Testis (tissue), 5 donors: ENCODE measurements at places on chromosomes 11 and 22.

DNA sequence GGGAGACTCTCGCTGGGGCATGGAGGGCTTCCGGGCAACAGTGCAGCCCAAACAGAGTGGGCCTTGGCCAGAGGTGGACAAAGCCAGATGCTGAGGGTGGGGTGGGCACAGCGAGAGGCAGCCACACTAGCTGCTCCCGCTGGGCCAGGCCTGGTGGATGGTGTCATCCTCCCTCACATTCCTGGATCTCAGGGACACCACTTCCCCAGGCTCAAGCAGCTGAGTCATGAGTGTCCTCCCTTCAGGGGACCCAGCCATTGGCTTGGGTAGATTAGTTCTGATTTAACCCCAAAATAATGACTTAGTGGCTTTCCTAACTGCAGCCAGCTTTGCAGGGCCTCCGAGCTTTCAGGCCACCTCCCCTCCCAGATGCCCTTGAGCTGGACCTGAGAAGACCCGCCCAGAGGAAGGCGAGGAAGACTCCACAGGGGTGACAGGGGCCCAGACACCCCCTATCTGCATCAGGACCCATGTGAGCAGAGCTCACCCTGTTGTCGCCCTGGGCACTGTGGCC is 25.9 kb upstream of the WNT7B start:
- no peak for DNase-seq

- no peak for DNase-seq
These were observed 56.4 kb downstream of the SGSM3 start for GRCh38 chr22:40426594-40427333.

GRCh38 chr22:39471381-39472141 is 14.7 kb downstream of the MGAT3 start:
- no peak for DNase-seq

DNA sequence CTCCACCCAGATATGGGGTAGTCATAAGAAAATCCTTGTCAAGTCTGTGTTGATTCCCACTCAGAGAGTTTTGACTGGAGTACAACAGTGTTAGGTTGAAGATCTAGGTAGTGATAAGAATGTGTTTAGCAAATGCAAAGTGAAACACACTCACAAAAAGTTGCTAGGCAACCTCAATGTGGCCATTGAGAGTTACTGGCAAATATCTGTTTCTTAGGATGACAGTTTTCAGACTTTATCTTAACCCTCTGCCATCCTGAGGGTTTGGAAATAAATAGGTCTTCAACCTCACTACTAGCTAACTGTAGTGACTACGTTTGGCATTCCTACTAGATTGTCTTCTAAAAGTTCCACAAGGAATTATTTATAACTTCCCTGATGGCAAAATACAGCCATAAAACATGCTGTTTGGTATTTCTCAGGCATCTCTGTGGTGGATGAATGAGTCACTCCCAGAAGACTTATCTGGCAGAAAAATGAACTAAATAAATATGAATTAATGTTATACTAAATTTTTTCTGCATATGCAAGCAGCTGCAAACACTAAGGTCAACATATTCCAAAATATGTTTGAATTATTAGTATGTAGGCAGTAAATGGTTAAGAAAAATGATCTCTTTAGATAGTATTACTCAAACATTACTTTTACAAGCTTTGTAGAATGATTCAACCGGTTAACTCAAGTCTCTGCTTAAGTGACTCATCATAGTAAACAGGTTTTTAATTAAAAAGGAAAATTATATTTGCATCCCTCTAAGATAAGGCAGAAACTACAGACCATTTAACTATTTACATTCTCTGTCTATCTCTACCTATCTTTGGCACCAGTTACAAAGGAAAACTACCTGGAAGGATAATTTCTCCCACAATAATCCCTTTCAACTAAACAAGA is 17.1 kb upstream of the SYTL2 start:
- no peak for DNase-seq

DNA sequence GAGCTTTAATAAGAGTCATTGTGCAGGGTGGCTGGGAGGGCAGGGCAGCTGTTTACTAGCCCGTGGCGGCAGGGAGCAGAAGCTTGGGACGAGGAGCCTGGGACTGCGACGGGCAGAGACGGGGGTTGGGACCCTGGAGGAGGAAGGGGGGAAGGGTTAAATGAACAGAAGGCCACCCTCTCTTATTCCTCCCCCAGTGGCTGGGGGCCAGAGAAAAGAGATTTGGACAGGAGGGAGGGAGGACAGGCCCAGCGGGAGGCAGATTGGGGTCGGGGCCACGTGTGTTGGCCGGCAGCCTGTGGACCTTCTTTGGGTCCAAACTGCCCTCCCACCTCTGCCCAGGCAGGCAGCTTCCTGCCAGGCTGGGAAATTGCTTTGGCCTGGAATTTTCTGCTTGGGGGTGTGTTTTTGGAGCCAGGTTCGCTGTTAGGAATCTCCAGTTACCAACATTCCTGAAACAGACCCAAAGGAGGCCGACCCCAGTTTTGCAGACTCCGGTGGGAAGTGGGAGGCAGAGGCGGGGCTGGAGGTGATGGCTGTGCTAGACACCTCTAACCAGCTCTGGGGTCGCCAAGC is 50.2 kb downstream of the APOL3 start:
- DNase-seq, result no peak

GRCh38 chr11:9104580-9104979 is 13.2 kb upstream of the SCUBE2 start:
- no peak for DNase-seq

- DNase-seq, result no peak
These were observed 65.2 kb upstream of the A4GALT start for GRCh38 chr22:42785706-42786499.

DNA sequence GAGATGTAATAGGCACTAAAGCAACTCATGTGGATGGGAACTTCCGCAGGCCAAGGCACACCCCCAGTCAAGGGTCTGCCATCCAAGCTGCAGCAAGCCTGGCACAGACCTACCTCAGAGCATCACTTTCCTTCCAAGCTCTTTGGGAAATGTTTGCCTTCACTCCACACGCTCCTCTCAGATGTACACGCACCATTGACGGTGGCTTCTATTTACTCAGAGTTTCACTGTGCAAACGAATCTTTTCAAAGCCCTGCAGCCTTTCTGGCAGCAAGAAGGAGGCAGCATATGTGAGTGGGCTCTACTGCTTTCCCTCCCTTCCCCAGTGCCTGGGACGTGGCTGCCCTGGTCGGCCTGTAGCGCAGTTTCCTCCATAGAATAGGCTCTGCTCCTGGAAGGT is 60.9 kb upstream of the USP47 start:
- DNase-seq, result no peak

DNA sequence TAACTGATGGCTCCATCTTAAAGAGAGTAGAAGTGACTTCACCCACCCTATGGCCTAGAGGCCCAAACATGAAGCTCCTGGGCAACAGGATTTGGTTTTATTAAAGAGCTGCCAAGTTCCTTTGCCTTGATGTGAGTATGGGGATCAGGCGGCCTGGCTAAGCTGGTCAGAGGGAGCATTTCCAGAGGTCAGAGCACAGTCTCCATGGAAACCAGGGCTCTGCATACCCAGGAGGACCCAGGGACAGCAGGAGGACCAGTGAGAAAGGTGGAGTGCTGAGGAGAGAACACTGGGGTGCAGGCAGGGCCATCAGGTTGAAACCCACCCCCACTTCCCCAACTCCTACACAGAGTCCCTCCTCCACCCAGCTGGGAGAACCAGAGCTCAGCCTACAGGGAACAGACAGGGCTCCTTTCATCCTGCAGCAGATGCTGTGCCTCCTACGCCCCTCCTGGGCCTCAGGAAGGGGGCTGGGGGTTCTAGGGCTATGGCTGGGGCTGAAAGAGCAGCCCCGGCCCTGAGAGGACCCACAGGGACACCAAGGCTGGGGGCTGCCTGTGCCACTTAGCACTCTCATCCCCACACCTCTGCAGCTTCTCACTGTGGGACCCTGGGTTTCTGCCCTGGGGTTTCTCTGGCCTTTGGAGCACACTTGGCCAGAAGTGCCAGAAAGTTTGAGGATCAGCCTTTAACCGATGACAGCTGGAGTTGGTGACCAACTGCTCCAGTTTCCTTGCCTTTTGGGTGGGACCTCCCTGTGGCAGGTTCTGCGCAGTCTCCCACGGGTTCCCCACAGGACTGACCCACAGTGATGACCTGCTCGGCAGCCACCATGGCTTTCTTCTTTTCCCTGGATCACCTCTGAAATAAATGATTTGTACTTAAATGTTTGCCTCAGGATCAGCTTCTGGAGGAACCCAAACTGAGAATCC is 13.8 kb upstream of the P2RY6 start:
- DNase-seq, result no peak

DNA sequence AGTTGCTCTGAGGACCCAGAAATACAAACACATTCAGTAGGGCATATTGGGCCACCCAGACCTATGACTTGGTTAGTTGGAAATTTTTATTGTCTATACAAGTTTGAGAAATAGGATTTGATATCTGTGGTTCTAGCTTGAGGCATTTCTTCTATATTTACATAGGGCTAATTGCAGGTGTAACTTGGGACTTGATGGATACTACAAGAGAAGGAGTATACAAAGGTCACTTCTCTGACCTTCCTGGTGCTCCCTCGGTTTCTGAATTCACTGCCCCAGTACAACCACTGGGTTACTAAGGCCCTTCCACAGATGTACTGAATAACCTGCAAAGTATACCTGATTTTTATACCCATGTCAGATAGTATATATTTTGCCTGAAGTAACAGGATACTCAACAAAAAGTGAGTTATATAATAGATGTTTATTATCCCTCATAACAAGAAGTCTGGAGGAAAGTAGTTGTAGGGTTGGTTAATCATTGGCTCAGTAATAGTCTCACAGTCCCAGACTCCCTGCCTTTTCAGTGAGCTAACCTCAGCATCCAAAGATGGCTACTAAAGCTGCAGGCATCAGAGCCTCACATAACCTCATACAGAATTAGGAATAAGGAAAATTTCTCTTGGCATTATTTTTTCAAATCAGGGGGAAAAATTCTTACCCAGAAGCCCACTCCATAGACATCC is 8.8 kb upstream of the PGR start:
- DNase-seq, result no peak

DNA sequence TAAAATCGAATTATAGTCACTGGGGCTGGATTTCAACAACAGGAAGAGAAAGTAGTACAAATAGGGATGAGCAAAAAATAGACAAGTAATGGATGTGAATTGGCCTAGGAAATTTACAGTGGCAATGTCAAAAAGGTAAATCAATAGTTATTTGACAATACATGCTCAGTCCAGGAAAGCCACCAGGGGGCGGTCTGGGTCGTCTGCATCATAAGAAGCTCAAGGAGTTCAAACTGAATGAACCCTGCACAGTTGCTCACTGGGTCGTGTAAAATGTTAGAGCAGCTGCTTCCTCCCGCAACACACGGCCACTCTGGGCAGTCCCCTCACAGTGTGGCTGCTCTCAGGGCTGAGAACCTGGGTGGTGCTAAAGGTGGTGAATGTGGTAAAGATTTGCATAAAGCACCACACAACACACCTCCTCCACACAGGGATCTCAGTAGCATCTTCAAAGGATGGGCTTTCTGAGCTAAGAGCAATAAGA is 85.9 kb downstream of the ZNF280B start:
- peak; percentile 90 for DNase-seq

GRCh38 chr22:30781271-30781875 is 86.7 kb downstream of the OSBP2 start:
- DNase-seq, result no peak

DNA sequence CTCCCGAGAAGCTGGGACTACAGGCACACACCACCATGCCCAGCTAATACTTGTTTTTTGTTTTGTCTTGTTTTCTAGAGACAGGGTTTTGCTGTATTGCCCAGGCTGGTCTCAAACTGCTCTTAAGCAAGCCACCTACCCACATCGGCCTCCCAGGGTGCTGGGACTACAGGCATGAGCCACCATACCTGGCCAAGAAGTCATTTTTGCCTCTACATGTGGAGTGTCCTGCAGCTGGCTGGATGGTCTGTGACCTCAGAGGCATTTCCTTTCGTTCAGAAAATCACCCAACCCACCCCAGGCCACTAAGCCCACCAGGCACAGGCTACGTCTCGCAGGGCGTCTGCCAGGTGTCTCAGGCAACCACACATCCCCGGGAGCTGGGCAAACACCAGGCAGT is 12.8 kb downstream of the SHANK2 start:
- no peak for DNase-seq

DNA sequence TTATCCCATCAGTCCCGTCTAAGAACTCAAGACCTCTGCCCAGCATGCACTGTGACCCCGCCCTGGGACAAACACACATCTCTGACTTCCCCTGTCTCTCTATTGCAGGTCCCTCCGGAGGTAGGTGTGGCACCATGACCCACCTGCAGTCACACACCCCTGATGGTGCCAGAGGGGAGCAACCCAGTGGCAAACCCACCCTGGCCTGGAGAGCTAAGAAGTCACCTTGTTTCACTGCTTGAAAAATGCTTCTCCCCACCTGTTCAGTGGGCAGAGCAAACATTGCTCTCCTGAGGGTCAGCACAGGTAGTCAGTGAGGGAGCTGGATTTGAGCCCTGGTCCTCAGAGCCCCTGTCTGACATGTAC is 23.9 kb downstream of the CAPN1 start:
- no peak for DNase-seq

GRCh38 chr11:76699451-76700091 is 29.0 kb upstream of the LRRC32 start:
- DNase-seq, result no peak

DNA sequence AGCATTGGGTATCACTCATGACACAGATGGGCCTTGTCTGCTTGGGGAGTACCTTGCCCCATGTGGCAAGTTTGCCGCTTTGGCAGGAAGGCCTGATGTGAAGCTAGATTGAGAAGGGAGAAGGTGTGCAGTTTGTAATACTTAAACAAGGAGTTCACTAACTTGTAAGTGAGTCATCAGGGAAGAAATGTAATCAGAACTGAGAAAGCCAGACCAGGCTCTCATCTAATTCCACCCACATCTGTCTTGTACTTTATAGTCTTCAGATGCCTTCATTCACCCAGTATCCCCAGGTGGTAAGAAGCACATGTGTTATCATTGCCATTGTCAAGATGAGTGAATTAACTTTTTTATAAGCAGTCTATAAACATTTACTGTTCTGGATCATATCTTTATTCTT is 116.0 kb upstream of the DDI1 start:
- no peak for DNase-seq

DNA sequence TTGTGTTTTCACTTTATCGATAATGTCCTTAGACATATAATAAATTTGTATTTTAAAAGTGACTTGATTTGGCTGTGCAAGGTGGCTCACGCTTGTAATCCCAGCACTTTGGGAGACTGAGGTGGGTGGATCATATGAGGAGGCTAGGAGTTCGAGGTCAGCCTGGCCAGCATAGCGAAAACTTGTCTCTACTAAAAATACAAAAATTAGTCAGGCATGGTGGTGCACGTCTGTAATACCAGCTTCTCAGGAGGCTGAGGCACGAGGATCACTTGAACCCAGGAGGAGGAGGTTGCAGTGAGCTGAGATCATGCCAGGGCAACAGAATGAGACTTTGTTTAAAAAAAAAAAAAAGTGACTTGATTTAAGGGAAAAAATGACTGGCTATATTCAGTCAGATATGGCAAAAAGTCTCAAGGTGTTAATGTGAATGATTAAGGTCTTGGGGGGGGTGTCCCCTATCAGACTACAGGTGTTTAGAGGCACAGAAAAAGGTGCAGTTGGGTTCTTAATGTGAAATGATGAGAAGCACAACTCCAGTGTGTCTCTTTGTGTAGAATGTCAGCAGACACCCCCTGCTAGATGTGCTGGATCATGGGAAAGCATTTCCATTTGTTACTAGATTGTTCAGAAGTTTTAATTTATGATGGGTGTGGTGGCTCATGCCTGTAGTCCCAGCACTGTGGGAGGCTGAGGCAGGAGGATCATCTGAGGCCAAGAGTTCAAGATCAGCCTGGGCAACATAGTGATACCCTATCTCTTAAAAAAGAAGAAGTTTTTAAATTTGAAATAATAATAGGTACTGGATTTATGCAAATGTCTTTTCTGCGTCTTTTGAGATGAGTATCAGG is 17.0 kb downstream of the NEAT1 start:
- DNase-seq, result no peak
